ENCODE measurements at places on chromosomes 11 and 22.

- H3K36me3 ChIP-seq, result peaks cover 21% of the 10 kb centered on the region
- peak overlapping the region; percentile 91 for H3K4me3 ChIP-seq
- H3K27ac ChIP-seq, result peak overlapping the region; percentile 88
- H3K27me3 ChIP-seq, result no peaks in the 10 kb centered on the region
Observed at GRCh38 chr11:64245797-64246620, 734 bp downstream of the PPP1R14B start.

DNA sequence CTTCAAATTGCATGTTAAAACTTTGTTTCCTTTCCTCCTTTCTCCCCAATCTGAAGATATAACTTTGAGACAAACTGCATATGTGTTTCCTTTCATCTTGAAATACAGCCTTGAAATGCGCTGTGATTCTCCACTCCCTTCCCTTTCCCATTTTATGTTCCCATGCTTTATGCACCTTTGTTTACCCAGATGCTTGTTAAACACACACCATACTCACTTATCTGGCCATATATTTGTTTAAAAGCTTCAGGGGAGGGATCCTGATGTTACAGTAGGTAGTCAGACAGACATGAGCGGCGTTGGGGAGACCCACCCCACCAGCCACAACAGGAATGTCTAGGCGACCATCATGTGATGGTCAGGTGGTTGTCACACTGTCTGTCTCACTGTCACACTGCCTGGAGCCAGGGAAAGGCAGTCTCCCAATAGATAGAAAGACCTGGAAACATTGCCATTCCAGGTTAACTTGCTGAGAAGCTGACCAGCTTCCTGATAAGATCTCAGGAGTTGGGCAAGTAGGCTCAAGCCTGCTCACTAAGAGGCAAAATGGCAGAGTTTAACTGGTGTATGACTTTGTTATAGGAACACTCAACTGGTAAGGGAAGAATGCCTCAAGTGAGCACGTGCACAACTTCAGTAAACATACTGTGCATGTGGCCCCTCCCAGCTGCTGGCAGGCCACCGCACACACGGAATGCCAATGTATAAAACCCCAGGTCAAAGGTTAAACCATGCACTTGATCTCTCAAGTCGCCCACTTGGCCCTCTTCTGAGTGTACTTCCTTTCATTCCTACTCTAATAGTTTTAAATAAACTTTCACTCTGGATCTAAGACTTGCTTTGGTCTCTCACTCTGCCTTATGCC, 23.5 kb upstream of the MSANTD2 start:
- peaks cover 16% of the 10 kb centered on the region for H3K27me3 ChIP-seq
- no peak for DNase-seq
- no peak overlapping the region for H3K4me3 ChIP-seq
- H3K36me3 ChIP-seq, result no peaks in the 10 kb centered on the region
- no peak overlapping the region for H3K27ac ChIP-seq

DNA sequence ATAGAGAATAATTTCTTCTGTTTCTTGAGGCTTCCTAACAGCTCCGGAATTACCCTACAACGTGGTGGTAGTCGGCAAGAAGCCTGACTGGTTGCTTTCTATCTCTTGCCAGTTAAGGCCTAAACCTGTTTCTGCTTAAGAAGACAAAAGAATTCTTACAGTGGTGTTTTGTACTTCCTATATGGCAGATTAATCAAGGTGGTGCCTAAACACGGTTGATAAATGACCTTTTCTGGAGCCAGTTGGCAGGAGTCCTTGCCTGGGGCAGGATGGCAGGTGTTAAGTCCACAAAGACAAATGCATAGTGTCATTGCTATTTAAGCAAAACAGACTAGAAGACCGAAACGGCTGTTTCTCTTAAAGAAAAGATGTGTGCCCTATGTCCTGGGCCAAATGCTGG, 9.9 kb downstream of the GVQW3 start:
- no peaks in the 10 kb centered on the region for H3K27me3 ChIP-seq
- H3K27ac ChIP-seq, result no peak overlapping the region
- H3K4me3 ChIP-seq, result no peak overlapping the region
- H3K36me3 ChIP-seq, result no peaks in the 10 kb centered on the region
- no peak for DNase-seq

- no peaks in the 10 kb centered on the region for H3K36me3 ChIP-seq
- H3K4me1 ChIP-seq, result peaks cover 2% of the 10 kb centered on the region
- H3K27me3 ChIP-seq, result peaks cover 22% of the 10 kb centered on the region
Observed at GRCh38 chr11:61955422-61956135, 5.4 kb downstream of the BEST1 start.

DNA sequence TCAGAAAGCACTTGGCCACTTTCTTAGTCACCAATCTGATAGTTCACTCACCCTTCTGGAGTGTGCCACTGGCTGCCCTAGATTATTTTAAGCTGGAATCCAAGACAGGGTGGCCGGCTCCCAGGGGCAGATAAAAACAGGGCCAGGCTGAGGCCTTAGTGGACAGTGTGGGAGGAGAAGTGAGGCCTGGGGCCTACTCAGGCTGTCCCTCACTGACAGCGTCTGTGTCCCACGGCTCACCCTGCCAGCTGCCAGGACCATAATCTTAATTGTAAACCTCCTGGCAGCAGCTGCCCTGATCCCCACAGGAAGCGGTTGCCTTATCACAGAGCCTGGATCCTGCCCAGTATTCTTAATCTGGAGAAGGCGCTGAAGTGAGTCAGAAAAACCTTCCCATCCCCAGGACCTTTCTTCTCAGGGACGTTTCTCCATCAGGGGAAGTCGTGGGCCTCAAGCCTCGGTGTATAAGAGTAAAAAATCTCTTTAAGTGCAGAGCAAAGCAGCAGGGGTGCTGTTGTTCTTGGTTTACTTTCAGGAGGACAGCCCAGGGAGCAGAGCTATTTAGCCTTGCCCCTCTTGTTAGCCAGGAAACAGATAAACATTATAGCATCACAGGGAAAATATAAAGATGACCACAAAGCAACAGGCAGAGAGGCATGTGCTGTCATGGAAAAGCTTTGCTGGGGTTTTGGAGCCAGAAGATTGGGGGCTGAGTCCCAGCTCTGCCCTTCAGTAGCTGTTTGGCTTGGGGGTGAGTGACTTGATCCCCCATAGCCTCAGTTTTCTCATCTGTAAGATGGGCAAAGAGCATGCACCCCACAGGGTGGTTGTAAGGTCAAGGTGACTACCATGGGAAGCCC, 39.6 kb downstream of the TSPAN18 start:
- no peak overlapping the region for H3K4me3 ChIP-seq
- no peak overlapping the region for H3K27ac ChIP-seq
- H3K4me1 ChIP-seq, result no peaks in the 10 kb centered on the region
- no peaks in the 10 kb centered on the region for H3K36me3 ChIP-seq
- no peak for DNase-seq

DNA sequence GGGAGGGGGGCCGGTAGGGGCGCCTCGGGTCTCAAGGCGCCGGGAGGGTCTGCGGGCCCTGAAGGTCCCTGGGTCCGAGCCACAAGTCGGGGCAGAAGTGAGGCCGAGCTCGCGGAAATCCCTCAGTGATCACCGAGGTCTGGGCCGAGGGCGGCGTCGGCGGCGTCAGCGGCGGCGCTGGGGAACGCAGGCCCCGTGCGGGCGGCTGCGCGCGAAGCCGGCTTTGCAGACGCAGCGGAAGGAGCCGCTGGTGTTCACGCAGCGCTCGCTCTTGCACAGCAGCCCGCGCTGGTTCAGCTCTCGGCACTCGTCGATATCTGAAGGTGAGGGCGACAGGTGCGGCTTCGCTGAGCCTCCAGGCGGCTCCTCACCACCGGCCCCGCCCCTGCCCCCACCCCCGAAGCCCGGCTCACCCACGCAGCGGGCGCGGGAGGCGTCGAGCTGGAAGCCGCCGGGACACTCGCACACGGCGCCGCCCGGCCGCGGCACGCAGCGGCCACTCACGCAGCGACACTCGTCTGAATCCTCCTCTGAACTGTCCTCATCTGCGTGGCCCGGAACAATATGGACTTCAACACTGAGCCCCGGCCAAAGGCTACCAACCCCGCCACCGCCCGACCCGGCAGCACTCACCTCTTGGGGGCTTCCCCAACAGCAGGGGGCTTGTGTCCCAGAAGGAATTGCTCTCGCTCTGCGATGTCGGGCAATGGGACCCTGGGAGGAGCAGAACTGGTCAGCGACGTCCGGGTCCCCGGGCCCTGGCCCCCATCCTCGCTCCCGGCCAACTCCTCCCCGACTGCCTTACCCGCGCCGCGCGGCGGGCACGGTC, 14.2 kb downstream of the SCYL1 start:
- H3K27me3 ChIP-seq, result no peaks in the 10 kb centered on the region
- peaks cover 41% of the 10 kb centered on the region for H3K36me3 ChIP-seq
- H3K27ac ChIP-seq, result no peak overlapping the region
- H3K4me1 ChIP-seq, result peaks cover 6% of the 10 kb centered on the region
- H3K4me3 ChIP-seq, result no peak overlapping the region

GRCh38 chr11:34972892-34973291, 56.5 kb downstream of the PDHX start:
- no peaks in the 10 kb centered on the region for H3K27me3 ChIP-seq
- H3K36me3 ChIP-seq, result peaks cover 61% of the 10 kb centered on the region
- peaks cover 14% of the 10 kb centered on the region for H3K4me1 ChIP-seq
- no peak overlapping the region for H3K27ac ChIP-seq

DNA sequence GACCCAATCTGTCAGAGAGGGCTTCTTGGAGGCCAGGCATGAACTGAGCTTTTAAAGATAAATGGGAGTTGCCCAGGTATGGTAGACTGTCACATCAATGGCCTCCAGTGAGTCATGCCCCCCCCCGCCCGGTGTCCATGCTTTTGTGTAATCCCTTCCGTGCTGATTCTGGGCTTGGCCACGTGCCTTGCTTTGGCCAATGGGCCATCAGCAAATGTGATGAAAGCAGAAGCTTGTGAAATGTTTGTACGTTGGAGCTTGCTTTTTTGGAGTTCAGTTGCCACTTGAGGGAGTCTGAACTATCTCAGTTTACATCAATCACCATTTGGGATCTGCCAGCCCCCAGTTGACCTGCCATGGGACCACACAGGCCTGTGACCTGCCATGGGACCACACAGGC, 4.3 kb upstream of the THY1 start:
- no peak for DNase-seq
- peaks cover 40% of the 10 kb centered on the region for H3K4me1 ChIP-seq
- peak overlapping the region; percentile 48 for H3K27ac ChIP-seq

- H3K36me3 ChIP-seq, result no peaks in the 10 kb centered on the region
Observed at GRCh38 chr11:75793966-75794365, 21.0 kb upstream of the UVRAG start.

DNA sequence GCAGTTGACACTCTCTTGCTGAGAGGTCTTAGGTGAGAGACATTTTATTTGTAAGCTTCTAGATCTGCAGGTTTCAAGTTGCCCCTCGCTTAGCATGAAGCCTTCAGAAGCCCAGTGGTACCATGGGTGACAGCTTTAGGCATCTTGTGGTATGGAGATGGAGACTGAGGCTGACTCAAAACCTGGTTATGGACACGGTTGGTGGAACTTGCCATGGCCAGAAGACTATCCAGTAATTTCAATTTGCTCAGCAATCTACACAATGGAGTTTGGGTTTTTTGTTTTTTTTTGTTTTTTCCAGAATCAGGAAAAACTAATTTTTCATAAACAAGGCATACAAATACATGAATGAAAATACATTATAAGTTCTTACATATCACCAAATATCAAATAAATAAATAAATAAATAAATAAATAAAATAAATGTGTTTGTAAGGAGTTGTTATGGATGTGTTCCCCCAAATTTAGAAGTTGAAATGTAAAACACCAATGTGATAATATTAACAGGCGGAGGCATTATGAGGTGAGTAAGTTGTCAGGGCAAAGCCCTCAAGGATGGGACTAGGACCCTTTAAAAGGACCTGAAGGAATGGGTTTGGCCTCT, 22.6 kb downstream of the ETS1 start:
- H3K4me3 ChIP-seq, result no peak overlapping the region
- H3K4me1 ChIP-seq, result peaks cover 16% of the 10 kb centered on the region
- H3K27ac ChIP-seq, result no peak overlapping the region
- no peaks in the 10 kb centered on the region for H3K27me3 ChIP-seq
- no peaks in the 10 kb centered on the region for H3K36me3 ChIP-seq
- no peak for DNase-seq
